ENCODE measurements at places on chromosomes 1 and 21.

- peak; percentile 95 for DNase-seq
Measured at GRCh38 chr1:47710329-47711071, 272.7 kb downstream of the FOXD2 start.

GRCh38 chr1:81111818-81112217 is 688.9 kb upstream of the ADGRL2 start:
- no peak for DNase-seq

- no peak for DNase-seq
Measured at GRCh38 chr1:67830928-67831830, 2.1 kb downstream of the GNG12 start.

GRCh38 chr1:222239130-222239529 is 308.8 kb downstream of the HHIPL2 start:
- no peak for DNase-seq
